ENCODE measurements at places on chromosomes 4 and X.

DNA sequence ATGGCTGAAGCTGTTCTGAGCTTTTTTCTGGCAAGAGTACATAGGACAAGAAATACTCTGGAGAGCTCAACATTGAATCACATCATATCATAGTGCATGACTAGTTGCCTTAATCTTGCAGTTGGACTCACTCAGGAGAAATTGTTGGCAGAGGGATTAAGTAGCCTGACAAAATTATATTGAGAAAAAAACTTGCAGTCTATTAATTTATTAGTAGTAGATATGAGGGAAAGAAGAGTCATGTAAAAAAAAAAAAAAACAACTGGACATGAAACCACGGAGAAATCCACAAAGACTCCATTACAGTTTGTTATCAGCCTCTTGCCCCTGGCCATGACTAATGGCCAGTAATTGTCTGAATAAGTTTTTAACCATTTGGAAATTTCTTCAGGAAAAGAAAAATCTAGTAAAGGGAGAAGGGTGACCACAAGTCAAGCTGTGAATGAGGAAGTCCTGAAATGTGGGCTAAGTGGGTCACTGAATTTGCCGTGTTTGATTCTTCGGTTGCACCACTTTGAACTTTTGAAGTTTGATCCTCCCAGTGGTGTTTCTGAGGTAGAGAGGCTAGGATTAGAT is 45.6 kb downstream of the FHL1 start:
- peak; percentile 18 for DNase-seq

- DNase-seq = no peak
Observed at GRCh38 chrX:25762656-25763055, 375.5 kb upstream of the MAGEB18 start.

GRCh38 chrX:131752493-131753198 is 208.8 kb downstream of the OR13H1 start:
- peak; percentile 67 for DNase-seq

- no peak for DNase-seq
Observed at GRCh38 chr4:147938496-147938895, 206.6 kb downstream of the ARHGAP10 start.
